Muscle of arm (tissue), 14 donors: ENCODE measurements at places on chromosomes 6 and 20. TPM values are rescaled to one million over a fixed set of nuclear protein-coding genes. Genes with fewer than 3 reads are reported as not detected.

The NR2E1 gene
- not detected for polyA plus RNA-seq

The OR2B6 gene
- polyA plus RNA-seq: not detected

The SDCBP2 gene
- 1.4 TPM for polyA plus RNA-seq

The SYNGAP1 gene
- polyA plus RNA-seq: 20.2 TPM

The ZNF165 gene
- polyA plus RNA-seq: 0.59 TPM

The LINC00237 gene
- 0.42 TPM for polyA plus RNA-seq

The INSM1 gene
- polyA plus RNA-seq: 0.43 TPM

The DYNLT2 gene
- polyA plus RNA-seq: 2.4 TPM

DNA sequence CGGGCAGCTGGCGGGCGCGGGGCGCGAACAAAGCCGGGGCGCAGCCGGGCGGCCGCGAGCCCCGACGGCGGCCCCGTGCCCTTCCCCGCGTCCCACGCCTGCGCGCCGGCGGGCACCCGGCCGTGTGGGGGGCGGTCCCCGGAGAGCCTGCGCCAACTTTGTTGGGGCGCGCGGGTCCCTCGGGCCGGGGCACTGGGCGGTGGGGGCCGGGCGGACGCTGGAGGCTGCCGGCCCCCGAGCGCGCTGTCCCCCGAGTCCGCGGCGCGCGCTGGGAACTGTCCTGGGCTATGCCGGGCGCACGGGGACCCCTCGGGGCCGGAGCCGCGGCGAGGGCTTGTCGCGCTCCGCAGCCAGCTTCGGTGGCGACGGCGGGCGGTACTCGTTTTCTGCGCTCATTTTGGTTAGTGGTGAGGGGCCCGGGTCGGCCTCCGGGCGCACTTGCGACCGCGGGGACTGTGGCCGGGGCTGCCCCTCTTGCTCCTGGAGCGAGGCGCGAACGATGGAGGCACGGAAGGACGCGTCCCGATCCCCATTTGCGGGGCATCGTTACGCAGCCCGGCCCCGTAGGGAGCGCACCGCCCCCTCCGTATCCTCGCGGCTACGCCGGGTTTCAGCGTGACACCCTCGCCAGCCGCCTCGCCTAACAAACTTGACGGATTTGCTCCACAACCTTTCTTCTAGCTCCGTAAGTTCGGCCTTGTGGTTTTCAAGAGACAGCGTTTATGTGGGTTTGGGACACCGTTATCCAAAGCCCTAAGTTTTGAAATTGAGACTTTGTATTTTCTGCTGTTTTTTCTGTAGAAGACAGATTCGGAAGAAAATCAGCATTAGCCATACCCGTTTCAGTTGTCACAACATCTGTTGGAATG is 622 bp downstream of the SS18L1 start:
- peak; percentile 41 for DNase-seq

DNA sequence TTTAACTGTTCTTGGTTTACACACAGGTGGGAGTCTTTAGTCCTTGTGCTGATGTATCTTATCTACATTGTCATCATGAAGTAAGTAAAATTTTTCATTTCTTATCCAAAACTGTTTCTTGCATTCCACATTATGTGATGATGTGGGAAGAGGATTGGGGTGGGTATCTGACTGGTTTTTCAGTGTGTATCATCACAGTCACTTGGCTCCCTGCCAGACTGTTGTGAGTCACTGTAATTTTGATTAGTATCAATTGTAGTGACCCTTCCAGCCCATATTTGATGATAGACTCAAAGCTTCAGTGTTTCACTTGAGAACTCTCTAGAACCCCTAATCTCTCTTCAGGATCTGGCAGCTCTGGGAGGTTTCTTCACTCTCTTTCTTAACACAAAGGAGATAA is 84.5 kb upstream of the RIN2 start:
- DNase-seq: no peak

DNA sequence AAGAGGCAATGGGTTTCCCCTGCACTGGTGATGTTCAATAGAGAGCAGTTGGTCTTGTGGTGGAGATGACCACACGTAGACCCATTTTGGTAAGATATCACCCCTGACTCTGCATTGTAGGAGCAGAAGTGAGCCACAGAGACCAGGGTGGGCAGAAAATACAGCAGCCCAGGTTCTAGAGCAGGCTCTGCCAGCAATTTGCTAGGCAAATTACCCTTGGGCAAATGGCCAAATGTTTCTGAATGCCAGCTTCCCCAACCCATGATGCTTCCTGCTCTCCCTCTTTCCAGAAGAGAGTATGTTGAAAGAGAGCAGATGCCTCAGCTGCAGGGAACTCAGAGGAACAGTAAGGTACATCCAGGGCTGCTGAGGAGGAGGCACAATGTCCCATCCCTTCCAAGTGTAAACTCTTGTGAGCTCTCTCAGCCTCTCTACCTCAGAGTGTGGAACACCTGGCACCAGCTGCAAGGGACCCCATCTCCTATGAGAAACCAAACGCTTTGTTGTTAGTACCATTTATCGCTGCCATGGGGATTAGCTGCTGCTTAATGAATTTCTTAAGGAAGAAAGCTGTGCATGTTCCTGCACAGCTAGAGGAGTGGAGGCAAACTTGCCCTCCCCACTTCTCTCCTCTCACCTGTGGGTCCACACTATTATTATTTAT is 317.5 kb upstream of the MOCS1 start:
- DNase-seq: no peak

GRCh38 chr6:68497927-68498326 is 137.2 kb upstream of the ADGRB3 start:
- DNase-seq: no peak

DNA sequence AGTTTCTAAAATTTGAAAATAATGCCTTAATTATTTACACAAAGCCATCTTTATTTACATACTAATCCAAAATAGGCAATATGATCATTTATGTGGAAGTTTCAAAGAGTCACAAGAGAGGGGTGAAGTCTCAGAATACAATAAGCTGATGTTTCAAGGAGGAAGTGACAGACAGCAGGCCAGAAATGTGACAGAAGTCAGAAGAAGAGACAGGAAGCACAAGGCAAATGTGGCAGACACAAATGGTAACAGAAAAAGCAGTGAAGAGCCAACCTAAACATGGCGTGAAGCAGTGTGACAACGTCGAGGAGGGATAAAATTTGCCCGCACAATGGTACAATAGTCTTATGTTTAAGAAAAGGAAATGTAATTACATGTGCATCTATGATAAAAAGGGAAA is 59.8 kb downstream of the SHPRH start:
- no peak for DNase-seq

DNA sequence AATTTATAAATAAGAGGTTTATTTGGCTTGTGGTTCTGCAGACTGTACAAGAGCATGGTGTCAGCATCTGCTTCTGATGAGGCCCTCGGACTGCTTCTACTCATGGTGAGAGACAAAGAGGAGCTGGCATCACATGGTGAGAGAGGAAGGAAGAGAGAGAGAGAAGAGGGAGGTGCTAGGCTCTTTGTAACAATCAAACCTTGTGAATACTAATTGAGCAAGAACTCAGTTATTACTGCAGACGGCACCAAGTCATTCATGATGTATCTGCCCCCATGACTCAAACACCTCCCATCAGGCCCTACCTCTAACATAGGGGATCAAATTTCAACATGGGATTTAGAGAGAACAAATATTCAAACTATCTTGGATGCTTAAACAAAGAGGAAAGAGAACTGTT is 6.3 kb upstream of the SIRPG start:
- DNase-seq: no peak

- DNase-seq: peak; percentile 36
These were observed 525 bp downstream of the NCOA7 start for GRCh38 chr6:125791151-125791819.

- no peak for DNase-seq
These were observed 7.2 kb upstream of the SYNJ2 start for GRCh38 chr6:157974341-157974894.

GRCh38 chr6:2734488-2735166 is 16.1 kb downstream of the MYLK4 start:
- no peak for DNase-seq

DNA sequence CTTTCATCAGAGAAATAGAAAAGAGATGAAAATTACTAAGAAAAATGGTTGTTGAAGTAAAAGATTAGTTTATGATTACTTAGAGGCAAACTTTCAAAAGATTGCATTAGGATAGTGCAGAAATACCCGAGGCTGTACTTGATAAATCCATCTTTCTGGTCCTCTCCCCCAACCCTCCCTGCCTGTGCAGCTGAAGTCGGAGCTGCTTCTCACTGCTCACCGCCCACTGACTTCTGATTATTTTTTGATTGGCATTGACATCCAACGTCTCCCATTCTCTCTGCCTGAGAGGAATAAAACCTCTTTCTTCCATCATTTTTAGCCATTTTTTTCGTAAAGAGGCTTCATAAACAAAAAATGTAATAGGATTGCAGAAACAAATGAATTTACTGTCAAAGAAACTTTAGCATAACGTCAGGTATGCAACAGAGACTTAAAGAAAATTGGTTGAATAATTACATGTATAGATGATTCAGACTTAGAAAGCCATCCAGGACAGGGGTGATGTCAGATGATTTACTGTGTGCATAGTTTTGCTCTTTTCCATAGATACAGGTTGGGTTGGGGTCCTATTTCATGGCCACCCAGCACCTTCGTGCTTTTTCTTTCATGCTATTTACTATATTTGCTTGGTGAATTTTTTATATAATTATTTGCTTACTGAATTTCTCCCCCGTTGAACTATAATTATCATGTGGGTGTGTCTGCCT is 53.6 kb upstream of the EDN3 start:
- no peak for DNase-seq

GRCh38 chr6:37540029-37540352 is 40.3 kb upstream of the CCDC167 start:
- DNase-seq: no peak

DNA sequence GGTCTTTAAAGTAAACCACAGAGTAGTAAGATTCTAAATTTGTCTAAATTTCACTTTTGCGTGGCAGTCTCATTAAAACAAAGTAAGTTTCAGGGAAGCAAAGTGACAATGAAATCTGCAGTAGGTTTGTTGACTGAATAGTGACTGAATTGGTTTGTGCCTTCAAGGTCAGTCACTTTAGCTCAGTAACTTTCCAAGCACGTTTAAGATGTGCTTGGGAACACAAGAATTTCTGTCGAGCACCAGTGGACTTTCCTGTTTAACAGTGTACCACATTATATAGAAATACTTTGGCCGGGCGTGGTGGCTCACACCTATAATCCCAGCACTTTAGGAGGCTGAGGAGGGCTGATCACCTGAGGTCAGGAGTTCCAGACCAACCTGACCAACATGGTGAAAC is 1.7 kb upstream of the CD24 start:
- no peak for DNase-seq

GRCh38 chr6:26743157-26743821 is 83.7 kb upstream of the ZNF322 start:
- DNase-seq: no peak

DNA sequence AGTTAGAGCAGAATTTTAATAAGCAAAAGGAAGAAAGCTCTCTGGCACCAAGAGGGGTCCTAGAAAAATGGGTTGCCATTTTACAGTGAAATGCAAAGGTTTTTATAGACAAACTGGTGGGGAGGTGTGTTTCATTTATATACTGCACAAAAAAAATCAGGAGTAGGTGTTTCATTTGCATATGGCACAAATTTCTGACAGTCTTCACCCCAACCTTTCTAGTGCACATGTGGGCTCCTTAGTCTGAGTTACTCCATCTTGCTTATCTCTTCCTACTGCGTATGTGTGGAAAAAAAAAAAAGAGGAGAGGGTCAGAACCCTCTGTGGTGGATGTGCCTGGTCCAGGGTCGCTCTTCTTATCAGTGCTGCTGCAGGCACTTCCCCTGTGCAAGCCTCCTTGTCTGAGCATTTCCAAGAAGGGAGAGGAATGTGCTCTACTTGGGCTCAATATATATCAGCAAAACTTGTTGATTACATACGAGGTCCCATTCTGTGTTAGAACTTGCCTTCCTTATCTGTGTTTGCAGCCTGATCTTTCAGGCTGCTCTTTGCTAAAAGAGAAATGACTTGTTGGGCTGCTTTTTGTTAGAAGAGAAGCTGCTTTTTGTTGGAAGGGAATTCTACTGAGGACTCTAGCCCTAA is 59.0 kb upstream of the MRAP2 start:
- DNase-seq: no peak

- peak; percentile 52 for DNase-seq
These were observed 8.8 kb downstream of the DUSP15 start for GRCh38 chr20:31861385-31862156.

DNA sequence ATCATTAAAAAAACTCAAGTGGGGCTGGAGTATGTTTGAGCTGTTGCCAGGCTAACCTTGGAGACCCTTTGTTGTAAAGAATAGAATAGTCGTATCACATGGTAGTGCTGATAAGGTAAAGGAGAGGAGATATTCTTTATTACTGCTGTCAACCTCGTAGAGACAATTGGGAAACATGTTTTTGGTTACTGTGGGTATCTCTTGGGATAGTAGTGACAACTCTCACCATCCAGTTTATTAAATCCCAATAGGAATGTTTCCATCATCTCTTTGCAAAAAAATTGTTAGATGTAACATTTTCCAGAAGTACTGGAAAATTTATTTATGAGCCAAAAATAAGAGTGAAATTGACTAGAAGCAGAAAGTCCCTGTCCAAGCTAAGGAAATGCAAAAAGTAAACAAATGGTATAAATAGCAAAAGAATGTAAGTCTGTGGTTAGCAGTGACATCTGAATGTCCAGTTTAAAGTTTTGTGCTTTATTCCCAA is 829.3 kb upstream of the CITED2 start:
- DNase-seq: peak; percentile 69

GRCh38 chr6:34731393-34732060 is 25.8 kb upstream of the SNRPC start:
- DNase-seq: no peak

- peak; percentile 30 for DNase-seq
These were observed 70.8 kb upstream of the RIPOR2 start for GRCh38 chr6:25006565-25007001.

DNA sequence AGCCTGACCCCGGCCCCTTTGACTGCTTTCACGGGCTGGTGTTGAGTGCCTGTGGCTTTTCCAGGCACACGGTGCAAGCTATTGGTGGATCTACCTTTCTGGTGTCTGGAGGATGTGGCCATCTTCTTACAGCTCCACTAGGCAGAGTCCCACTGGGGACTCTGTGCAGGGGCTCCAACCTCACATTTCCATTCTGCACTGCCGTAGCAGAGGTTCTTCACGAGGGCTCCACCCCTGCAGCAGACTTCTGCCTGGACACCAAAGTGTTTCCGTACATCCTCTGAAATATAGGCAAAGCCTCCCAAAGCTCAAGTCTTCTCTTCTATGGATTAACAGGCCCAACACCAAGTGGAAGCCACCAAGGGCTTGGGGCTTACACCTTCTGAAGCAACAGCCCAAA is 691.5 kb upstream of the POU3F2 start:
- DNase-seq: no peak
